Activated CD4-positive, CD25-positive, alpha-beta regulatory T cell treated with anti-CD3 and anti-CD28 coated beads, Interleukin-2, amount 50 U/mL, for 24 hours (primary cell): ENCODE measurements at places on chromosomes 16 and 17.
A peak's percentile ranks its signal among the peaks of the same experiment; 100 is the strongest.

- no peak for ATAC-seq
Measured at GRCh38 chr17:66002812-66003211, 189.1 kb downstream of the CEP112 start.

GRCh38 chr16:3389663-3390338 lies 11.0 kb downstream of the ZSCAN32 start:
- ATAC-seq, result no peak

- ATAC-seq, result no peak
Measured at GRCh38 chr17:20189302-20189701, 180.1 kb downstream of the SPECC1 start.

GRCh38 chr17:39597372-39598046 lies 10.2 kb downstream of the NEUROD2 start:
- ATAC-seq, result peak; percentile 38
